ENCODE measurements at places on chromosomes 11 and 22. TPM values are rescaled to one million over a fixed set of nuclear protein-coding genes. Genes with fewer than 3 reads are reported as not detected.

DNA sequence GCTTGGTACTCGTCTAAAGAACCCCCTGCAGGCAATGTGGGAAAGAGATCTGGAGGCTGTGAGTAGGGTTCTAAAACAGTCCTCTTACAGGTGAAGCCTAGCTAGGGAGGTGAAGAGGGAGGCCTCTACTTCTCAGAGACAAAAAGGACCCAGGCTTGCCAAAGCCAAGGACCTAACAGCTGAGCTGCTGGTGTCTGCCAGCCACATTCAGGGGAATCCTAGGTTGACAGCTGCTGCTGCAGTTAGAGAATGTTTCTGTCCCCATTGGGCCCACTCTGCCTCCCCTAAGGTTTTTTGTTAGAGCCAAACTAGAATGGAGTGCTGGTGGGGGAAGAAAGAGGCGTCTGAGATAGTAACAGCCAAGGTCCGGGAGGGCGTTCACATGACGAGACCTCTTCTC, 26.6 kb upstream of the TLCD5 start:
- H3K27ac ChIP-seq, result no peak overlapping the region
- peaks cover 4% of the 10 kb centered on the region for H3K4me1 ChIP-seq
- peaks cover 40% of the 10 kb centered on the region for H3K27me3 ChIP-seq
- H3K36me3 ChIP-seq, result no peaks in the 10 kb centered on the region
- H3K4me3 ChIP-seq, result no peak overlapping the region

DNA sequence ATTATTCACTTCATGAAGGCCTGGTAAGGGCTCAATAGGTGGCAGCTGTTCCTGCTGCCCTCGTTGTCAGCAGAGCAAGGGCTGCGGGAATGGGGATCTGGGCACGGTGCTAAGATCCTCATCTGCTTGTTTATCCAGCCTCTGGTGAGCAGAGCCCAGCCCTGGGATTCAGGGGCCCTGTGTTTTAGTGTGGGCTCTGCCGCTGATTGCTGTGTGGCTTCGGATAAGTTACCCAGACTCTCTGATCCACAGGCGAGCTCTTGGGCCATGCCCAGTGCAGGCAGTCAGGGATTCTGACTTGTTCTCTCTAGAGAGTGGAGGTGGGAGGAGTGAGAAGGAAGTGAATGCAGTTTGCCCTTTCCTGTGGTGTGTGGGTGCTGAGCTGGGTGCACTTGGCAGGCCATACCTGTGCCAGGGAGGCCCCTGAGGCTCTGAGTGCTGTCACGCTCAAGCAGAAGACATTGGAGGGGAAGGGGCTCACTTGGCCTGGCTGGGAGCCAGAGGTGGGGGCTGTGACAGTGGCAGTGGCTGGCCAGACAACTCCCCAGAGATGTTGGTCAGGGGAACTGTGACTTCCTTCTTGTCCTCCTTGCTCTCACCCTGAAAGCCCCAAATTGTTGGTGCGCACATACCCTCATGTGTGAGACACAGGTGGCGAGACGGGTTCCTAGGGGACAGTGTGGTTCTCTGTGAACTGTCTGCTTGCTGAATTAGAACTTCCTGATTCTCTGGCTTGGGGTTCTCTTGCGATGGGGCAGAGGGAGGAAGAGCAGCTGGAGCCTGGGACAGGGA, 43.7 kb downstream of the CD82 start:
- no peak overlapping the region for H3K4me3 ChIP-seq
- no peaks in the 10 kb centered on the region for H3K36me3 ChIP-seq
- H3K4me1 ChIP-seq, result peaks cover 23% of the 10 kb centered on the region
- peak overlapping the region; percentile 6 for H3K27ac ChIP-seq
- H3K27me3 ChIP-seq, result no peaks in the 10 kb centered on the region

GRCh38 chr11:93591247-93591898, 48.2 kb upstream of the SMCO4 start:
- H3K27me3 ChIP-seq, result peaks cover 6% of the 10 kb centered on the region
- H3K4me1 ChIP-seq, result no peaks in the 10 kb centered on the region
- H3K36me3 ChIP-seq, result no peaks in the 10 kb centered on the region
- H3K27ac ChIP-seq, result no peak overlapping the region
- no peak overlapping the region for H3K4me3 ChIP-seq
- no peak for DNase-seq

DNA sequence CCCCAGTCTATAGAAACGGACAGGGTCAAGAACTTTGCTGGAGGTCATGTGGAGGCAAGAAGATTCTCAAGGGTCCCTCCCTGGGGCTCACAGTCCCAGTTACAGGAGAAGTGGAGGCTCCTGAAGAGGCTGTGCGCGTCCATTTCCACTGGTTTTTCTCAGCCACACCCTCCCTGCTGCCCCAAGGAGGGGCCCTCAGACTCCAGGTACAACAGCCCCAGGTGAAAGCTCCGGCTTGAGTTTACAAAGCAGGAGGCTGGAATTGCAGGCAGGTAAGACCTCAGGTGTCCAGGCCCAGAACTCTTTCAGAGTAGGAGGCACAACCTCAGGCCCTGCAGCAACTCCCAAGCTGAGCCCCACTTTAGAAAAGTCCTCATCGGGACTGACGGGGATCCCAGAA, 3.1 kb downstream of the SHANK2 start:
- DNase-seq, result no peak
- peaks cover 27% of the 10 kb centered on the region for H3K27me3 ChIP-seq
- H3K36me3 ChIP-seq, result peaks cover 4% of the 10 kb centered on the region

DNA sequence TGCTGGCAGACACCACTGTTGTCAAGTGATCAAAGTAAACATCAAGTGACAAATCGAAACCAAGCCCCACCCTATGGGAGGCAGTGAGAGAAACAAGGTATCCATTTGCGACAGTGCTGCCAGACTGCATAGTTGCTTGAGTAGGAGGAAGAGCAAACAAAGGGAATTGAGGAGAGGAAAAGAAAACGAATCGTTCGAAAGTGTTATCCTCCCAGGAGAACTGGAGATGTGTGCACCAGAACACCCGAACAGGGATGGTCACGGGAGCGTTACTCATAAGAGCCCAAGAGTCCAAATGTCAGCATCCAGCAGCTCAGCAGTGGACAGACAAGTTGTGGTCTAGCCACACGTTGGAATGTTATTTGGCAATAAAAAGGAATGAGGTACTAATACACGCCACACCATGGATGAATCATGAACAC, 58.4 kb upstream of the NUP50 start:
- no peak for DNase-seq
- H3K36me3 ChIP-seq, result no peaks in the 10 kb centered on the region
- peak overlapping the region; percentile 94 for H3K27ac ChIP-seq
- H3K4me3 ChIP-seq, result peak overlapping the region; percentile 27

- H3K27ac ChIP-seq, result no peak overlapping the region
- no peak overlapping the region for H3K4me3 ChIP-seq
- H3K36me3 ChIP-seq, result no peaks in the 10 kb centered on the region
- H3K27me3 ChIP-seq, result peaks cover 8% of the 10 kb centered on the region
Observed at GRCh38 chr22:37391702-37392101, 35.6 kb downstream of the ELFN2 start.

GRCh38 chr11:86755146-86755545, 45.2 kb upstream of the PRSS23 start:
- H3K27me3 ChIP-seq, result peaks cover 7% of the 10 kb centered on the region
- H3K4me3 ChIP-seq, result no peak overlapping the region
- H3K27ac ChIP-seq, result no peak overlapping the region
- peaks cover 10% of the 10 kb centered on the region for H3K4me1 ChIP-seq

GRCh38 chr11:12503886-12504285, 126.5 kb downstream of the PARVA start:
- peaks cover 45% of the 10 kb centered on the region for H3K4me1 ChIP-seq
- no peaks in the 10 kb centered on the region for H3K27me3 ChIP-seq
- peaks cover 31% of the 10 kb centered on the region for H3K36me3 ChIP-seq
- no peak overlapping the region for H3K4me3 ChIP-seq
- H3K27ac ChIP-seq, result no peak overlapping the region

DNA sequence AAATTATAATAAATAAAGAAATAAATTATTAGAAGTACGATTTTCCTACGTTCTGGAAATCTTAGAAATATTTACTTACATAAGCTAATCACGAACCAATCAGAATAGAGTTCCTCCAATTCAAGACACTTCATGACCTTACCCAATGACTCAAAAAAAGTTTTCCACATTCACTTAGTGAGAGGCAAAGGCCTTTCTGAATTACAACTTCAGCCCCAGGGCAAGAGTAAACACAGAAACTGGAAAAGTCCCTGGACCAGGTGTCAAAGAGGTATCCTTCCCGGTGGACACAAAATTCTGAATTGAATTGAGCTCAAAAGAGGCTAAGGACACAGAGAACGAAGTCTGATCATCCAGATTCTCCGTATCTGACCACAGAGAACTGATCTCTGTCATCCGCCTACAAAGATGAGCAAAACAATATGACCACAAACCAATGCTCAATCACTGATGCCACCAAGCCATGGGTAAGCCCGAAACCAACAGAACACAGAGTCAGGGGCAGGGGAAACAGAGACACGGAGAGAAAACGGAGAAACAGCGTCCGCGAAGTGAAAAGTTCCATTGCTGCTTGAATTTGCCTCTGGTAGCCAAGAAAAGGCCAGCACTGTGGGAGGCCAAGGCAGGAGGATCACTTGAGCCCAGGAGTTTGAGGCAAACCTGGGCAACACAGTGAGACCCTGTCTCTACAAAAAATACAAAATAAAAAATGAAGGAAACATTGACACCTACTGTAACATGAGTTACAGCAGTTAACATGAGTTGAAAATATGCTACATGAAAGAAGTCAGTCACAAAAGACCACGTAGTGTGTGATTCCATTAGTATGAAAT, 6.8 kb downstream of the BID start:
- no peak overlapping the region for H3K27ac ChIP-seq
- H3K27me3 ChIP-seq, result no peaks in the 10 kb centered on the region
- no peaks in the 10 kb centered on the region for H3K36me3 ChIP-seq
- DNase-seq, result no peak
- no peak overlapping the region for H3K4me3 ChIP-seq
- H3K4me1 ChIP-seq, result peaks cover 19% of the 10 kb centered on the region

DNA sequence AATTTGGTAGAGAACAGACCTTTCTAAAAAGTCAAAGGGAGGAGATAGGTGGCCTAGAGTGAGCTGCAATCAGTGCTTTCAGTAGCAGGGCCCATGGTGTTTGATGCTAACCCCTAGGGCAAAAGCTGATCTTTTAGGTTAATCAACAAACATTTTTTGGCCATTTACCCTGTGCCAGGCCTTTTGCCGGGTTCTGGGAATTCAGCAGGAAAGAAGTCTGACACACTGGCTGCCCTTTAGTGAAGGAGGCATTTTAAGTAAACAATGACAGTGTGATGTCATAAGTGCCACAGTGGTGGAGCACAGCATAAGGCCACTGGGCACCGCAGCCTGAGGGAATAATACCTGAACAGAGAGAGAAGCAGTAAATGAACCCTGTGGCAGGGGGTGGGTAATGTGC, 29.0 kb downstream of the C22orf31 start:
- H3K4me3 ChIP-seq, result peak overlapping the region; percentile 42
- peaks cover 14% of the 10 kb centered on the region for H3K36me3 ChIP-seq
- DNase-seq, result no peak
- H3K27me3 ChIP-seq, result no peaks in the 10 kb centered on the region
- H3K27ac ChIP-seq, result peak overlapping the region; percentile 63

GRCh38 chr11:70151671-70152070, 51.4 kb upstream of the FADD start:
- H3K4me1 ChIP-seq, result peaks cover 11% of the 10 kb centered on the region
- H3K4me3 ChIP-seq, result no peak overlapping the region
- H3K27ac ChIP-seq, result no peak overlapping the region
- H3K27me3 ChIP-seq, result peaks cover 19% of the 10 kb centered on the region

- no peaks in the 10 kb centered on the region for H3K27me3 ChIP-seq
- H3K36me3 ChIP-seq, result peaks cover 4% of the 10 kb centered on the region
- no peak for DNase-seq
- H3K27ac ChIP-seq, result no peak overlapping the region
- no peak overlapping the region for H3K4me3 ChIP-seq
Observed at GRCh38 chr11:108817976-108818375, 153.1 kb downstream of the DDX10 start.

DNA sequence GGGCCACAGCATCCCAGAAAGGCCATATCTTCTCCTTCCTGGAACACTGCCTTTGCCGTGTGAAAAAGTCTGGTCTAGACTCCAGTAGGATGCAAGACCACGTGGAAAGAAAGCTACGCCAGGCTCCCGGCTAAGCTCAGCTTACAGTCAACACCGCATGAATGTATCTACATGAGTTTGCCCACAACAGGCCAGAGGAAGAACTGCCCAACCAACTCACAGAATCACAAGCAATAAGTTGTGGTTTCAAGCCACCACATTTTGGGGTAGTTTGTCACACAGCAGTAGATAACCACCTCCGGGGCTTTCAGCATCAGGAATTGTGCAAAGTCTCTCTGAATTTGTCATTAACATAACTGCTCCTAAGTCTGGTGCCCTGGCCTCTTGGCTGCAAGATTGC, 27.3 kb downstream of the HSPA8 start:
- H3K36me3 ChIP-seq, result no peaks in the 10 kb centered on the region
- H3K4me1 ChIP-seq, result peaks cover under 1% of the 10 kb centered on the region
- DNase-seq, result no peak
- H3K27me3 ChIP-seq, result peaks cover 4% of the 10 kb centered on the region
- no peak overlapping the region for H3K4me3 ChIP-seq

DNA sequence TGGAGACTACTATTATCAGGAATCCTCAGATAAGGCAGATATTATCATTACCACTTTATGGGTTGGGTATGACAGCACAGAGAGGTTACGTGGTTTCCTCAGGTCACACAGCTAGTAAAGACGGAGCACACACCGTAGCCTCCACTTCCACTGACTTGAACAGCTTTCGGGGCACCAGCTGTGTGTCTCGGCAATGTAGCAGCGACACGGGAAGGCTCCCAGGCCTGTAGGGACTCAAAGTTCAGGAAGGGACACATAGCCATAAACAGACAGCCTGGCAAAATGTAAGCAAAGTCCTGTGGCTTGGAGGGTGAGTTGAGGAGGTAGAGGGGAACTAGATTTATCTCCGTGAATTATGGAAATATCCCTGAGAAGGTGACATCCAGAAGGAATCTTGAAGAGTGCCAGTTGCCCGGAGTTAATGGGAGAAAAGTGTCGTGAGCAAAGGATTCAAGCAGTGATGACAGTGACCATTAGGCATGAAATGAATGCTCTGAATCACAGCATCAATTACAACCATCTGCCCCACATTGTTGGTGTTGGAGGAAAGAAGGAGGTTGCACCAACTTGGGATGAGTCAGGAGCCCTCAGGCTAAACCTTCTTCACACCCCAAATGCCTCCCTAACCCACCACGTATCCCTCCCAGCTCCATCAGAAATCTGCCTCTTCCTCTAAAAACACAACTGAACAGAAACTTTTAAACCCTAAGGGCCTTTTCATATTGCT, 106.7 kb upstream of the ASPHD2 start:
- H3K36me3 ChIP-seq, result no peaks in the 10 kb centered on the region
- H3K4me3 ChIP-seq, result no peak overlapping the region
- H3K27me3 ChIP-seq, result peaks cover 33% of the 10 kb centered on the region
- no peak for DNase-seq
- H3K27ac ChIP-seq, result no peak overlapping the region

- peaks cover 9% of the 10 kb centered on the region for H3K27me3 ChIP-seq
- no peaks in the 10 kb centered on the region for H3K36me3 ChIP-seq
- DNase-seq, result no peak
- H3K4me3 ChIP-seq, result no peak overlapping the region
- no peaks in the 10 kb centered on the region for H3K4me1 ChIP-seq
- H3K27ac ChIP-seq, result no peak overlapping the region
Observed at GRCh38 chr11:32032478-32032877, 58.4 kb upstream of the RCN1 start.

The OR52I2 gene
- not detected for total RNA-seq

The ELMOD1 gene
- 4.0 TPM for total RNA-seq

The PATL1 gene
- 37.4 TPM for total RNA-seq

Measured in type B pancreatic cell (in vitro differentiated cells).